ENCODE measurements at places on chromosomes 2 and 18. TPM values are rescaled to one million over a fixed set of nuclear protein-coding genes. Genes with fewer than 3 reads are reported as not detected.

DNA sequence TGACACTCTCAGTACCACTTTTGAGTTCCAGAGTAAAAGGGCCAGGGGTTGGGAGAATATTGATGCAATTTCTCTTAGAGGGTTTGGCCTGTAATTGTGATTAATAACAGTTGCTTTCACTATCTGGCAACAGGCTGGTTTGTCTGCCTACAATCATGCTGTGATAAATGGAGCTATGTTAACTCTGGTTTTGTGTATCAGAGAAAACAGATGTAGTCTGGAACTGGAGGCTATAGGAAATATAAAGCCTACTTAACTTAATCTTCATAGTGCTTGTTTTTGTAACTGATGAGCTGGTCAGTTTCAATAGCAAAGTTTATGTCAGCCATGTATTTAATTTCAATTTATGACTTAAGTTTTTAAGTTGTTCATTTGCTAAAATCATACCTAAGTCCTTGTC is 138.0 kb downstream of the AGPS start:
- no peak overlapping the region for H3K4me3 ChIP-seq
- peaks cover 10% of the 10 kb centered on the region for H3K4me1 ChIP-seq
- no peak overlapping the region for H3K27ac ChIP-seq
- no peaks in the 10 kb centered on the region for H3K36me3 ChIP-seq
- no peaks in the 10 kb centered on the region for H3K27me3 ChIP-seq

DNA sequence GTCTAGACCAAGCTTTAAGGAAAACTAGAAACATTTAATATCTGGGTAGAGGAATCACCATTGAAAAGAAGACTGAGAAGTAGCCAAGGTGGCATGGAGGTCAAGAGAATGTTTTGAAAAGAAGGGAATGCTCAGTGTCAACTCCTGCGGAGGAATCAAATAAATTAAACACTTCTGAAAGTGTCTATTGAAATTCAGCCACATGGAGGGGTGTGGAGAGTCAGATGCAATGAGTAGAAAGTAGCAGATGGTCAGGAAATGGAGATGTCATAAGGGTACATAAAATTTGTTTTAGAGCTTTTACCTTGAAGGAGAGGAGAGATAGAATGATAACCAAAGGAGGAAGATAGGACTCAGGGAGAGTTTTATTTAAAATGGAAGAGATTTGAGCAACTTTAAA is 35.1 kb downstream of the NLRC4 start:
- H3K27ac ChIP-seq: no peak overlapping the region
- DNase-seq: no peak
- H3K27me3 ChIP-seq: no peaks in the 10 kb centered on the region

- no peak overlapping the region for H3K4me3 ChIP-seq
- no peak overlapping the region for H3K27ac ChIP-seq
- no peaks in the 10 kb centered on the region for H3K4me1 ChIP-seq
- DNase-seq: no peak
- no peaks in the 10 kb centered on the region for H3K36me3 ChIP-seq
Measured at GRCh38 chr2:104638859-104639202, 215.1 kb upstream of the POU3F3 start.

- H3K36me3 ChIP-seq: no peaks in the 10 kb centered on the region
- no peak for DNase-seq
- H3K27ac ChIP-seq: no peak overlapping the region
- no peaks in the 10 kb centered on the region for H3K27me3 ChIP-seq
- no peak overlapping the region for H3K4me3 ChIP-seq
Measured at GRCh38 chr2:179824961-179825360, 36.5 kb downstream of the ZNF385B start.

DNA sequence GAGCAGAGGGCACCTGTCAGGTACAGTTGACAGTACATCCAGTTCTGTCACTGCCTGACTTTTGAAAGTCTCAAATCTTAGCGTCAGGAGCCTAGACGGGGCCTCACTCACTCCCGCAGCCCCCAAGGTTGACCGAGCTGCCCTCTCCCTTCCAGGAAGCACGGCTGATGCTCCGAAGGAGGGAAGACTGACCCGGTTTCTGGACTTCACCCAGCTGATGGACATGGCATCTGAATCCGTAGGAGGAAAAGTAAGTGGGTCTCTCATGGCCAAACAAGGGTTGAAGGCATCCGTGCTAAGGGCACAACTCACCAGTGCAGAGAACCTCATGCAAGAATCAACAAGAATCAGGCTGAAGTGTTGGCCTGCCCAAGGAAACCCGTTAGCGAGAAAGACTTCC is 12.9 kb downstream of the ALLC start:
- H3K27ac ChIP-seq: no peak overlapping the region
- H3K36me3 ChIP-seq: no peaks in the 10 kb centered on the region
- H3K4me3 ChIP-seq: no peak overlapping the region
- H3K27me3 ChIP-seq: no peaks in the 10 kb centered on the region

- H3K27ac ChIP-seq: no peak overlapping the region
- no peak for DNase-seq
- H3K4me1 ChIP-seq: no peaks in the 10 kb centered on the region
- H3K4me3 ChIP-seq: no peak overlapping the region
Measured at GRCh38 chr2:168427451-168427850, 28.6 kb upstream of the CERS6 start.

DNA sequence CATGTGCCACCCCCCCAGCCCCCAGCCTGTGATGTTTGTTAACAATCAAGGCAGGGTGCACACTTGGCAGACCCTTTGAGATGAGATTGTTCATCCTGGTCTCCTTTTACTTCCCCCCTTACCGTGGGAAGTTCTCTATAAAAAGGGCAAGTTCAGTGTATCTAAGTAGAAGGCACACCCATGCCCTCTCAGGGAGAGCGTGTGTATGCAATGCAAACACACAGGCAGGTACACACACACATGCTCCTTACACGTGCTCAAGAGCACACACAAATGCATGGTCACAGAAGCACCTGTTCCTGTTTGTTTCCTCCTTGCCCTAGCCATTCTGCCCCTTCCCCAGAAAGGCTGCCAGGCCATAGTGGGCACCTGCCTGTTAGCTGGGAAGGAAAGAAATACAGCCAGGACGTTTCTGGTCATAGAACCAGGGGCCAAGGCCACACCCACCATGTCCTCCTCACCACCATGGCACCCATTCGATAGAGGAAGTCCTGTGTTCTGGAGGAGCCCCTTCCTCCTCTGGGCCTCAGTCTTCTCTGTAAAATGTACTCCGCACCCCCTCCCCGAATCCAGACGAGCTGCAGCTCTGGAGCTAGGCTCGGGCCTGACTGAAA is 3.1 kb downstream of the ATOH8 start:
- no peak overlapping the region for H3K27ac ChIP-seq
- peak; percentile 59 for DNase-seq
- H3K4me3 ChIP-seq: no peak overlapping the region
- peaks cover 56% of the 10 kb centered on the region for H3K4me1 ChIP-seq
- no peaks in the 10 kb centered on the region for H3K36me3 ChIP-seq

- H3K36me3 ChIP-seq: no peaks in the 10 kb centered on the region
- H3K4me1 ChIP-seq: no peaks in the 10 kb centered on the region
- H3K27ac ChIP-seq: no peak overlapping the region
Measured at GRCh38 chr2:137467246-137467862, 496.9 kb upstream of the HNMT start.

DNA sequence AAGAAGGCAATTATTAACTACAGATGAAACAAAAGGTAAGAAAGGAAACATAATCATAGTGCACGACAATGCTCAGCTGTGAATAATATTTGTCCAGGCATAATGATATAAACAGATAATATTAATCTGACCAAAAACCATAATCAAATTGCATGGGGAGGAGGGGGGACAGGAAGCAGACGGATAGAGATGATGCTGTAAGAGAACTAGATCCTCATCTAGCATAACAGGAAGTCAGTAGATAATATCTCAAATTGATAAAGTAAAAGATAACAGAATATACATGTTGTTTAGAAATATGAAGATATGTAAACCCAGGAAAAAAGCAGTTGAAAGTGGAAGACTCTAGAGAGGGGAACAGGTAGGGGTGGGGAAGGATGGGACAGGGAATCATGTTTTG is 84.9 kb upstream of the TGFA start:
- H3K27me3 ChIP-seq: no peaks in the 10 kb centered on the region
- H3K4me1 ChIP-seq: no peaks in the 10 kb centered on the region
- no peak overlapping the region for H3K27ac ChIP-seq
- DNase-seq: no peak

DNA sequence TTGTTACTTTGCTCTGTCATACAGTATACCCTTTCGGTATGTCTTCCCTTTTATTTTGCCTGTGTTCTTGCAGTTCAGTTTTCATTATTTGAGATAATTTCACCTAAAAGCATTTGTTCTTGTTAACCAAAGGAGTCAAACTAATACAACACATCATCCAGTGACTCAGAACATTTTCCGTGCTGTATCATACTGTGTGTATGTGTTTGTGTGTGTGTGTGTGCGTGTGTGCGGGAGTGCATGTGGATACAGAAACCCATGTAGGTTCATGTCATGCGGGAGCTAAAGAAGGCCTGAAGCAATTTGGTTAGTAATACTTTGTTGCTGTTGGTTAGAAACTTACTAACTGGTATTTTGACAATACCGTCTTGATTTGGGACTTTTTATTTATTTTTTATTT is 60.0 kb downstream of the CEP192 start:
- no peaks in the 10 kb centered on the region for H3K27me3 ChIP-seq
- no peak for DNase-seq
- H3K27ac ChIP-seq: no peak overlapping the region

DNA sequence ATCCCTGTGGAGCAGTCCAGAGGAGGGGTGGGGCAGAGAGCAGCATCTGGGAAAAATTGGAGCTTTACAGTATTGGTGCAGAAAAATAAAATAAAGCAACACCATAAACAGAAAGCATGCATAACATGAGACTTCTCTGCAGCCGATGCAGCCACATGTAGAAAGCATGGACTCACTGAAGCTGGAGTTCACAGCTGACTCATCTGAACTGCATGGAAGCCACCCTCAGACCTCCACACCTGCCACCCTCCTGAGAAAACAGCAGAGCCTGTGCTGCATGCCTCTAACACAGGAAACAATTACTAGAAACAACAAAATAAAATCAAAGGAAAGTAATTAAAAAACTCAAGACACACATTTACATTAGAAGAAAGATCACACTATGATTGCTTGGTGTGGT is 169.4 kb upstream of the ALKAL2 start:
- no peaks in the 10 kb centered on the region for H3K27me3 ChIP-seq
- DNase-seq: no peak
- no peaks in the 10 kb centered on the region for H3K4me1 ChIP-seq
- no peaks in the 10 kb centered on the region for H3K36me3 ChIP-seq
- H3K4me3 ChIP-seq: no peak overlapping the region
- no peak overlapping the region for H3K27ac ChIP-seq

GRCh38 chr2:111523009-111523408 is 361.0 kb downstream of the ANAPC1 start:
- DNase-seq: no peak
- peaks cover 9% of the 10 kb centered on the region for H3K4me1 ChIP-seq
- no peak overlapping the region for H3K4me3 ChIP-seq
- no peaks in the 10 kb centered on the region for H3K27me3 ChIP-seq
- H3K36me3 ChIP-seq: no peaks in the 10 kb centered on the region
- H3K27ac ChIP-seq: no peak overlapping the region

- H3K4me1 ChIP-seq: no peaks in the 10 kb centered on the region
- no peaks in the 10 kb centered on the region for H3K27me3 ChIP-seq
- DNase-seq: no peak
- H3K4me3 ChIP-seq: no peak overlapping the region
Measured at GRCh38 chr18:47628893-47629292, 301.6 kb downstream of the SMAD2 start.

GRCh38 chr18:52541056-52541455 is 201.1 kb downstream of the DCC start:
- H3K27ac ChIP-seq: no peak overlapping the region
- no peaks in the 10 kb centered on the region for H3K4me1 ChIP-seq
- DNase-seq: no peak
- H3K27me3 ChIP-seq: no peaks in the 10 kb centered on the region
- no peak overlapping the region for H3K4me3 ChIP-seq

LAMA3 gene
- 21.1 TPM for total RNA-seq

ADAM23 gene
- total RNA-seq: 0.26 TPM

DTNB gene
- total RNA-seq: 17.8 TPM

ACMSD gene
- total RNA-seq: 0.52 TPM

C1GALT1C1L gene
- total RNA-seq: not detected

C1QL2 gene
- not detected for total RNA-seq

ATOH8 gene
- 14.5 TPM for total RNA-seq

LRP2 gene
- total RNA-seq: under 0.01 TPM

SLC9A4 gene
- total RNA-seq: not detected

Measured in body of pancreas (tissue), 4 donors.